ENCODE measurements at places on chromosomes 16 and 17. TPM values are rescaled to one million over a fixed set of nuclear protein-coding genes. Genes with fewer than 3 reads are reported as not detected.

Gene PIRT
- total RNA-seq = not detected

Gene JPH3
- total RNA-seq = 0.22 TPM

Gene CCDC78
- 0.27 TPM for total RNA-seq

Gene CCT6B
- 4.4 TPM for total RNA-seq

Gene DHRS7C
- total RNA-seq = not detected

Gene PRSS22
- 1.2 TPM for total RNA-seq

Gene SEZ6
- not detected for total RNA-seq

Gene KRTAP4-9
- not detected for total RNA-seq

Gene TP53I13
- 57.9 TPM for total RNA-seq

Gene RTN4RL1
- 1.6 TPM for total RNA-seq

DNA sequence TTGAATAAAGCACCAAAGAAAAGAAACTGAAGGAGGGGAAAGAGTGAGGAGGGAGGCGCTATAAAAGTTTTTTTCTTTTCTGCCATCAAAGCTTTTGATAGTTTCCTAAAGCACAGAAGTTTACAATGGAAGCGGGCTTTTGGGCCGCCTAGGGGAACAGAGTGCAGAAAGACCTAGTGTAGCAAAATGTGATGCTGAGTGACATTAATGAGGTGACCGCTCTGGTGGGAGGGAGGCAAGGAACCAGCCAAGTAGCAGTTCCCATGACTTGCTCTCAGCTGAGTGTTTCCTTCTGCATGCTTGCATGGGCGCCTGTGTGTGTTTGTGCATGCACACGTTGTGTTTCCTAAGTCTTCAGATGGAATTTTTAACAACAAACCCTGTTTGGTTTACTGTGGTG, 15.5 kb downstream of the MSI2 start:
- no peak overlapping the region for H3K4me3 ChIP-seq
- peak; percentile 27 for DNase-seq
- peaks cover 15% of the 10 kb centered on the region for H3K36me3 ChIP-seq
- no peak overlapping the region for H3K27ac ChIP-seq
- H3K27me3 ChIP-seq = no peaks in the 10 kb centered on the region

GRCh38 chr17:65049085-65049756, 7.3 kb downstream of the GNA13 start:
- peak; percentile 27 for DNase-seq
- no peaks in the 10 kb centered on the region for H3K27me3 ChIP-seq
- H3K36me3 ChIP-seq = peaks cover 14% of the 10 kb centered on the region
- peaks cover 38% of the 10 kb centered on the region for H3K4me1 ChIP-seq

- no peaks in the 10 kb centered on the region for H3K27me3 ChIP-seq
- peaks cover 23% of the 10 kb centered on the region for H3K4me1 ChIP-seq
- H3K4me3 ChIP-seq = no peak overlapping the region
- no peak for DNase-seq
Observed at GRCh38 chr17:66310528-66311148, 8.2 kb downstream of the PRKCA start.

DNA sequence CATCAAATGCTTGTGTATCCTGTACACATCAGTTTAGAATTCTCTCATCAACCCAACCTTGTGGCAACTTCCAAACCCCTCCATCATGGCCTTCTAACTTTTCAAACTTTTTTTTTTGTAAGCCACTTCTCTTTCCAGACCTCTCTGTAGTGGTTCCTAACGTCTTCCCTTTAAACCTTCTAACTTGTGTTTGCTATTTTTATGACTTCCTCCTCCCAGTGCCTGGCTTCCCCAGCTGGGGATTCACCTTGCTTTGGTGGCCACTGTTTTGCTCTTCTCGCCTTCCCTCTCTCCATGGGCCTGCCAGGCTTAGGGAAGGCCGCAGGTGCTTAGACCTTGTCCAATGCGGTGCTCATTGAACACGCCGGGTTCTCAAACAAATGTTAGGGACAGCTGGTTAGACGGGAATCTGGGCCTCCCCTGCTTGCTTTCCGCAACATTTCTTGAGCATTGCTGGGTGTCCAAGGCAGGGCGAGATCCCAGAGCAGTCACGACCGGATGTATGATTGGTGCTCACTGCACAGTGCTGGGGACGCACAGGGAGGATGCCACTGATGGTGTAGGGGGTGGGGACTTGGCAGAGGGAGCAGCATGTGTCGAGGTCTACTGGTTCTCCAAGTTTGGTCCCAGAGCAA, 1.1 kb upstream of the XYLT2 start:
- H3K4me1 ChIP-seq = peaks cover 15% of the 10 kb centered on the region
- no peak overlapping the region for H3K27ac ChIP-seq
- DNase-seq = no peak
- no peaks in the 10 kb centered on the region for H3K27me3 ChIP-seq

DNA sequence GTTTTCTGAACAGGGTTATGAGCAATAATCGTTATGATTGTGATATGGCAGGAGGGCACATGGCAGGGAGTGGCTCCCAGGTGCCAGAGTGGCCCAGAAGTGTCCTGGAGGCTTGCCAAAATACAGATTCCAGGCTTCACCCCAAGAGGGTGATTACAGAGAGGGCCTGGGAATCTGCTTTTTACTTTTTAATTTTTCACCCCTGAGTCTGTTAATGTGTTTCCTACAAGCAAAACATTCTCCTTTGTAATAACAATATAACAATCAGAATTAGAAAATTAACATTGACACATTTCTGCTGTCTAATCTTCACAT, 212.4 kb downstream of the SNX29 start:
- DNase-seq = no peak
- H3K36me3 ChIP-seq = no peaks in the 10 kb centered on the region
- peaks cover 36% of the 10 kb centered on the region for H3K4me1 ChIP-seq
- no peak overlapping the region for H3K27ac ChIP-seq
- H3K4me3 ChIP-seq = no peak overlapping the region
- no peaks in the 10 kb centered on the region for H3K27me3 ChIP-seq

DNA sequence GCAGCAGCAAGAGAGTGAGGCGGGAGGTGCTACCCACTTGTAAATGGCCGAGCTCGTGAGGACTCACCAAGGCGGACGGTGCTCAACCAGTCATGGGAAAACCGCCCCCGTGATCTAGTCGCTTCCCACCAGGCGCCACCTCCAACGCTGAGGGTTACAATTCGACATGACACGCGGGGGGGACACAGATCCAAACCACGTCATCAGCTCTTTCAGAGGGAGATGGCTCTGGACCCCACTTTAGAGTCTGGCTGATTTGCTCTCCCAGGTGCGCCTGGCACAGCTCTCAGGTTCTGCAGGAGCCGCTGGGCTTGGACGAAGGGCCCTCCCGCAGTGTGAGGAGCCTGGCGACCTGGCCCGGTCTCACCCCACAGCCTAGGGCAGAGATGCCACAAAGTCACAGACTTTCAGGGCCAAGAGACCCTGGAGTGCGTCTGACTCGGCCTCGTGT, 21.1 kb upstream of the DOC2B start:
- H3K4me3 ChIP-seq = no peak overlapping the region
- no peaks in the 10 kb centered on the region for H3K36me3 ChIP-seq
- H3K27me3 ChIP-seq = no peaks in the 10 kb centered on the region
- DNase-seq = no peak
- H3K4me1 ChIP-seq = peaks cover 6% of the 10 kb centered on the region
- H3K27ac ChIP-seq = no peak overlapping the region

DNA sequence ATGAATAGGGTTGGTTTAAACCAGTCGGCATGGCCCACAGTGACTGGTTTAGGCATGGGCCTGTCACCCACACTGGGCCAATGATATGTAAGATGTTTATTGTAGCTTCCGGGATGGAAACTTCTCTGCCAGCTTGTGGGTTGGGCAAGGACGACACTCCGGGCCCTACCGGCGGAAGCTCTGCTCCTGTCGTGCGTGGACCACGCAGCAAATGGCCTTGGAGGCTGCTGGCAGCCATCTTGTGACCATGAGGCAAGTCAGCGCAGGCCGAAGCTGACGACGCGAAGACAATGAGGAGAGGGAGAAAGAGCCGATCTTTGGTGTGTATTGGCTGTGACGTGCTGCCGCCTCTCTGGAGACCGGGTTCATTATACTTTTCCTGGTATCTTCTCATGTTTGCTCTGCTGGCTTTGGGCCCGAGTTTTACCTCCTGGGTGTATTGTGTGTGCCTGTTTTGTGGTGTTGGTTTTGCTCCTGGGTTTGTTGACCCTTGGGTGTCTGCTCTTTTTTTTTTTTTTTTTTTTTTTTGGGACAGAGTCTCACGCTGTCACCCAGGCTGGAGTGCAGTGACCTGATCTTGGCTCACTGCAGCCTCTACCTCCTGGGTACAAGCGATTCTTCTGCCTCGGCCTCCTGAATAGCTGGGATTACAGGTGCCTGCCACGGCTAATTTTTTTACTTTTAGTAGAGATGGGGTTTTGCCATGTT, 15.4 kb downstream of the SLC25A10 start:
- no peak overlapping the region for H3K4me3 ChIP-seq
- peaks cover 25% of the 10 kb centered on the region for H3K4me1 ChIP-seq
- H3K36me3 ChIP-seq = no peaks in the 10 kb centered on the region
- no peak for DNase-seq

- H3K4me1 ChIP-seq = peaks cover 3% of the 10 kb centered on the region
- no peak overlapping the region for H3K4me3 ChIP-seq
- no peaks in the 10 kb centered on the region for H3K36me3 ChIP-seq
Observed at GRCh38 chr17:67982034-67982640, 14.1 kb downstream of the C17orf58 start.

GRCh38 chr16:80804056-80804525, 307 bp downstream of the CDYL2 start:
- H3K27me3 ChIP-seq = no peaks in the 10 kb centered on the region
- peak; percentile 45 for DNase-seq
- H3K36me3 ChIP-seq = no peaks in the 10 kb centered on the region
- H3K4me1 ChIP-seq = peaks cover 5% of the 10 kb centered on the region
- H3K27ac ChIP-seq = no peak overlapping the region
